ENCODE measurements at places on chromosomes 1 and 21.
A peak's percentile ranks its signal among the peaks of the same experiment; 100 is the strongest.

GRCh38 chr1:90132306-90132705 lies 137.4 kb downstream of the ZNF326 start:
- no peak for DNase-seq

DNA sequence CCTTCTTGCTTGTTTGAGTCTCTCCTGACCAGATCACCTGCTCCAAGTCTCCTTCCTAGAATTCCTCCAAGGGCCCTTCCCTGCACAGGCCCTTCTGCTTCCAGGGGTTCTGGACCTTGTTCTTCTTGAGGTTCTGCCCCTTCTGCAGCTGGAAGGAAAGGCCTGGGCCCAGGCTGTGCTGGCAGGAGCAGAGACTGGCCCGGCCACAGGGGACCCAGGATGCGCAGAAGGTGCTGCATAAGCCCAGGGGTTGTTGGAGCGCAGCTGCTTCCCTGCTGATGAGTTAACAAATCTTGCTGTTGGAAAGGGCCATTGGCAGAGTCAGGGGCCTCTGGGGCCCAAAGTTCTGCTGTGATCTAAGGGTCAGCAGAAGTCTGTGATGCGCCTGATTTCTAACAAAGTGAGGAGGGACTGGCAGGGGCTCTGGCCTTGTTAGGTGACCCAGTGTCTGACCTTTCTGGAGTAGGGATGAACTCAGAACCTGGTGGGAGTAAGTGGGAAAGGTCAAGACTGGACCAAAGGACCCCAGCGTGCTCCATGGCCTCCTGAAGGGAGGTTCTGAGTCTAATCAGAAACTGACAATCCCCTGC lies 509.8 kb downstream of the PTPRU start:
- no peak for DNase-seq

GRCh38 chr1:217332431-217333065 lies 298.3 kb downstream of the GPATCH2 start:
- no peak for DNase-seq

GRCh38 chr21:37402251-37402867 lies 35.8 kb downstream of the DYRK1A start:
- DNase-seq, result no peak

DNA sequence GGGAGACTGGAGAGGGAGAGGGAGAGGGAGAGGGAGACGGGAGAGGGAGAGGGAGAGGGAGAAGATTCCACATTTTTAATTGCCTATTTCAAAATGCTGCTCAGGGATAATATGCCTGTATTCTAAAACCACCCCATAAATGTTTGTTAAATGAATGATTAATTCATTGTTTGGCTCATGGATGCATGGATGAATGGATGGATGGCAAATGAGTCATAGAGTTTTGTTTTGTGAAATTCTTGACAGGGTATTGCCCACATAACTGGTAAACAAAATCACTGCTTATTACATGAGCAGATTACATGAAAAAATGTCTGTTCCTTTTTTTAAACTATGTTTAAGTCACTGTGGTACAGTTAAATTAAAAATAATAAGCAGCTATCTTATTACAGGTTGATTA lies 220.4 kb downstream of the ZP4 start:
- no peak for DNase-seq

- no peak for DNase-seq
These were observed 19.8 kb upstream of the C1orf115 start for GRCh38 chr1:220670365-220670764.

GRCh38 chr1:171850651-171851350 lies 9.5 kb downstream of the DNM3 start:
- no peak for DNase-seq

DNA sequence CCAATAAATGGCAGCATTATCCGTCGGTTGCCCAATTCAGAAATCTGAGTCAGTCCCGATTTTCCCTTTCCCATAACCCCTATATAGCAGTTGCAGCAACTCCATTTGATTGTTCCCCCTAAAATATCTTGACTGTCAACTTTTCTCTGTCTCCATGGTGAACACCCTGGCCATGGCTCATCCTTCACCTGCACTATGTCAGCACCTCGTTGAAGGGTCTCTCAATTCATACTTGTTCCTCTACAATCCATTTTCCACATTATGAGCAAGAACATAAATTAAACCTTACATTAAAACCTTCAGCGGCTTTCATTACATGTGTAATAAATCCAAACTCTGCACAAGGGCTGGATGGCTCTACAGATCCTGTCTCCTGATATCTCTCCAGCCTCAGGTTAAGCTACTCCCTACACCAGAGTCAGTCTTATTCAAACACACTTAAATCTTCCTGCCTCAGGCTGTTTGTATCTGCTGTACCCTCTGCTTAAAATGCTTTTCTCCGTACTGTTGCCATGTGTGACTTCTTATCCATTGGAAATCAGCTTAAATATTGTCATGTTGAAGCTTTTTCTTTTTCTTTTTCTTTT lies 87.3 kb downstream of the BACH1 start:
- DNase-seq, result no peak

DNA sequence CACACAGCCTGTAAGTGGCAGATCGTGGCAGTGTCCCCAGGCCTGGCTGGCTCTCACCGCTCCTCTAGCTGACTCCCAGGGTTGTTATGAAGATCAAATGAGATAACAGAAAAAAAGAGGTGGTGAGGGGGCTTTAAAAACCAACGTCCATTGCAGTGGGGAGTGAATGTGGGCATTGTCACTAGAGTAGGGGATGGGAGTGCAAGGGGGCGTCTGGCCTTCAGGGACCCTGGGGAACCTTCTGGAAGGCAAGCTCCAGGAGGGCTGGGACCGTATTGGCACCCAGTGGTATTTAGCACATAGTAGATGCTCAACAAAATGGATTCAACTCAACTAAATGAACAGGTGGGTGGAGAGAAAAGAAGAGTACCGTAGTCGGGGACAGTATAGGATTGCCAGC lies 3.4 kb downstream of the PLA2G2D start:
- no peak for DNase-seq

DNA sequence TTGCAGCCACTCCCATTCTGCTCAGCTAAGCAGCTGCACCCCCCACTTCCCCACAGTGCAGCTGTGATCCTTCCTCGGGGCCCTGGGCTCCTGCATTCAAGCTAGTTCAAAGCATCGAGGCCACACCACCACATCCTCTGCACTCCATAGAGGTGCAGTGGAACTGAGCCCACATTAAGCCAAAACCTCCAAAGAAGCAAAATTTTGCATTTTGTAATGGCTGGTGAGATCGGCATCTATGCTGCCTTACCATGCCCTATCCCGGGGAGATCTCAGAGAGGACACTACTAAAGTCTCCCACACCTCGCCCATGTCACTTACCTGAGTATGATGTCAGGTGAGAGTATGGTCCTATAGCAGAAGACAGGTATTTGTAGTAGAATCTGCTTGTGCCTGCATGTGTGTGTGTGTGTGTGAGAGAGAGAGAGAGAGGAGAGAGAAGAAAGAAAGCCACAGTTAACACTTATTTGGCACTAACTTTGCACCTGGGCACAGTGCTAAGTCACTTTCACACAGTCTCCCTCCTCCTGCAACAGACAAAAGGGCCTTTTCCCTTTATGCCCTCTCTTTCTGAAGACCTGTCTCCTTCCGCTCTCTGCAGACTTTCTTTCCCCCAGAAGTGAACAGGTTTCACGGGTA lies 89.8 kb downstream of the KIF14 start:
- DNase-seq, result no peak

DNA sequence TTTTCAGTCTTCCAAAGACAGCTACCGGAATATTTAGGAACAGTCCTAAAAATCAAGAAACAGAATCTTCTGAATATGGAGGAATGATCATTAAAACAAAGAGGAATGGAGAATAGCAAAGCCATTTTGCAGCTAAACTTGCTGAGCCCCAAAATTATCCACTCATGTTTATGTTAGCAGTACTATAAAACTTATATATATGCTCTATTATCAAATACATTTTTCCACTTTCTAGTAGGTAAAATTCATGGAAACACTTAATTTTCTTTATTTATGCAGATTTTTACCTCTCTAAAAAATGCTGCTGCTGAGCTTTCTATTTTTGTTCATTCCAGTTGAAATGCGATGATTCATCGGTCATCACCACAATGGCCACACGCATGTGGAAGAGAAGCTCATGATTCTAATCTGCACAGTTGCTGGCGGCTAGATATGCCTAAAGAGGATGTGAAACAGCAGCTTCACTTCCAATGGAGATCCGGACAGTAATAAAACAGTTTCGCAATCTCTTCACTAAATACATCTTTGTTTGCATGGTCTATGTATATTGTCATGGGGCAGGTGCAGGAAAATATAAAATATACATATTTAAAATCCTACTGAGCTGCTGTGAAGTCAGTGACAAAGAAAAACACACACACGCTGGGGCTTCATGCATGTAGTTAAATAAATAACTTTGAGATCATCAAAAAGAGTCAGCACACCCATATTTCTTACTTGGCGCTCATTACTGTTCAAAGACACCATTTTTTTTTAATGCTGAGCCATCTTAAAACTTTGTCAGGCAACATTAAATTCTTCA lies 292.2 kb downstream of the SMYD3 start:
- no peak for DNase-seq

DNA sequence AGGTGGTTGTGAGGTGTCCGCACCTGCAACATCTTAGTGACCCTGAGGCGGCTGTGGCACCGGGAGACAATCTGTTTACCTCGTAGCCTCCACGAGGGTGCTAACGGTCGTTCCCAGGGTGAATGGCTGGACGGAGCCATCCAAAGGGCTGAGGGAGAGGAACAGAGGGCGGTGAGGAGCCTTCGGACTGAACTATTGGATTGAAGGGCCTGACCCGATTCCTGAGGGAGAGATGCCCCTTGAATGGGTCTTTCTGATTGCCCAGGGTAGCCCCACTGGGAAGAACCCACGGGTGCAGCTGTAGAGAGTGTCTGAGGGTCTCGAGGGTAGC lies 2.3 kb downstream of the NR5A2 start:
- no peak for DNase-seq

GRCh38 chr1:198919667-198920398 lies 281.0 kb downstream of the PTPRC start:
- DNase-seq, result no peak

GRCh38 chr21:37771181-37771580 lies 145.1 kb downstream of the KCNJ6 start:
- DNase-seq, result no peak

DNA sequence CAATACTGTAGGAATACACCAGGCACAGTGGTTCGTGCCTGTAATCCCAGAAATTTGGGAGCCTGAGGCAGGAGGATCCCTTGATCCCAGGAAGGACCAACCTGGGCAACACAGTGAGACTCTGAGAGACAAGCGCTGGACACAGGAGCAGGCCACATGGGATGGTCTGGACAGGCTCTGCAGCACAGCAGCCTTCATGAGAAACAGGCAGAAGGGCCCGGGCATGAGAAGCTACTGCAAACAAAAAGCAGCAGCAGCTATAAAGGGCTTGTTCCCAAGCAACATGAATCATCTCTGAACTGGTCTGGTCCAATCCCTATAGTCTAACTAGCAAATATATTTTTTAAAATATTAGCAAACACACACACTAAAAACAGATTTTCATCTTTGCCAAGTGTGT lies 35.5 kb upstream of the SLAMF9 start:
- DNase-seq, result no peak

- no peak for DNase-seq
These were observed 17.4 kb upstream of the SLC6A9 start for GRCh38 chr1:44048532-44049215.

DNA sequence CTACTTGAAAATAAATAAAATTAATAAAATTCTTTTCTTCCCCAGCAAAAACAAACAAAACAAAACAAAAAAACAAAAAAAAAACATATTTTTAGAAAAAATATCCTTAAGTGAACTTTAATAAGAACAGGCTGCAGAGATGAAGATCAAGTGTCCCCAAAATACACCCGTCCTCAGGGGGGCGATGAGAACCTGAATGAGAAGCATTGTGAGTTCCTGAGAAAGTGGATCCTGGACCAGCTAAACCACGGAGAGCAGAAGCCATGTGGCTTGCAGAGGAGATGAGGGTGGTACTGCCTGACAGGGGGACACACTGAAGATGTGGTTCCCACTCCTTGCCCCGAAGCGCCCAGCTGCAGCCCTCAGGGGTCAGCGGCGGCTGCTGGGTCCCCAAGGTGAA lies 89.3 kb downstream of the ITPKB start:
- no peak for DNase-seq

- no peak for DNase-seq
These were observed 2.6 kb upstream of the MAPKAPK2 start for GRCh38 chr1:206682111-206682510.

DNA sequence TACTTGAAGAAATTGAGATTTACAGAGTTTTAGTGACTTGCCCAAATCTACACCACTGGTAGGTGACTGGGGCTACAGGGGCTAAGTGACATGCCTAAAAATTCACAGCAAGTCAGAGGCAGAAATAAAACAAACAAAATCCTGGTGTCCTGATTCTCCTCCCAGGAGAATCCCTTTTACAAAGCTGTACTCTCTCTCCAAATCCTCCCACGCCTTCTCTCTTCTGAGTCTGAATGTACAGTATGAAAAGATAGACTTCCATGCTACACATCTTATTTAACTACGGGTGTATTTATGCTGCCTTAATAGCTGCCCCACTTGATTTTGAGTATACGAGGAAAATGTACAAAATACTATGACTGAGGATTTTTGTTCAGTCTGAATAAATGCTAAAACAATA lies 65.4 kb downstream of the SGIP1 start:
- DNase-seq, result no peak

GRCh38 chr1:23657659-23658275 lies 33.8 kb upstream of the RPL11 start:
- peak; percentile 53 for DNase-seq

DNA sequence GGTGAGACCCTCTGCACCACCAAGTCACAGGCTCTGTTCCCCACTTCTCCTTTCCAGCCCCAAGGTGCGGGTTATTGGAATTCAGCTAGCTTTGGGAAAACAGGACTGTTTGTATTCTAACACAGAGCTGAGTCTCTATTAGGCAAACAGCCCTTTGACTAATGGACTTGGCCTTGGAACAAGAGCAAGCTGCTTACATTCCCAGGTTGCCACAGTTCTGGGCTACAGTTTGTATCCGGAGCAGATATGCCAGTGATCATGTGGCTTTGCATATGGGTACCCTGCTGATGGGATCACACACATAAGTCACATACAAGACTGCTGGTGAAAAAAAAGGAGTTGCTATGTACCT lies 110.5 kb upstream of the COA6 start:
- DNase-seq, result no peak

GRCh38 chr1:6475381-6476133 lies 9.6 kb upstream of the TNFRSF25 start:
- DNase-seq, result peak; percentile 89

- no peak for DNase-seq
These were observed 5.2 kb downstream of the ALG14 start for GRCh38 chr1:95067568-95067967.

- no peak for DNase-seq
These were observed 26.0 kb upstream of the PDXK start for GRCh38 chr21:43692949-43693348.

Data from 8988T (cell line).